ENCODE measurements at places on chromosomes 11 and 22.
A peak's percentile ranks its signal among the peaks of the same experiment; 100 is the strongest.

GRCh38 chr11:128685402-128686020 is 8.4 kb upstream of the FLI1 start:
- no peak for DNase-seq

DNA sequence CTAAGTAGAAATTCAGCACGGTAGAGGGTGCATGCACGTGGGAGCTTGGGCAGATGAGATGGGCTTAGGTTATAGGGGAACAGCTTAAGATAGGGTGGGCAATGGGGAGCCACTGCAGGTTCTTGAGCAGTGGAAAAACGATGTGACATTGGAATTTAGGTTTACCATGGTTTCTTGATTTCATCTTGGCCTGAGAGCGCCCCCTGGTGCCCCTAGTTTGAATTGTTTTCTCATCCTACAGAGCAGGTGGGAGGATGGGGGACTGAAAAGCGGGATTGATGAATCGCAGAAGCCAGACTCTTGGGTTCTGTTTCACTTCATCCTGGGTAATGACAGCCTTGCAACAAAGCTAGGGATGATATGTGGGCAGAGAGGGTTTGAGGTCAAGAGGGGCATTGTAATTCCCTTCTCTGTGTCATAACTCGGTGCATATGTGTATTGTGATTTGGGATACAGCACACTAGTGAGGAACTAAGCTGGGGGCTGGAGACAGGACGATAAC is 6.7 kb upstream of the MCAM start:
- DNase-seq = no peak

- DNase-seq = no peak
Observed at GRCh38 chr11:78197816-78198215, 9.1 kb downstream of the USP35 start.

DNA sequence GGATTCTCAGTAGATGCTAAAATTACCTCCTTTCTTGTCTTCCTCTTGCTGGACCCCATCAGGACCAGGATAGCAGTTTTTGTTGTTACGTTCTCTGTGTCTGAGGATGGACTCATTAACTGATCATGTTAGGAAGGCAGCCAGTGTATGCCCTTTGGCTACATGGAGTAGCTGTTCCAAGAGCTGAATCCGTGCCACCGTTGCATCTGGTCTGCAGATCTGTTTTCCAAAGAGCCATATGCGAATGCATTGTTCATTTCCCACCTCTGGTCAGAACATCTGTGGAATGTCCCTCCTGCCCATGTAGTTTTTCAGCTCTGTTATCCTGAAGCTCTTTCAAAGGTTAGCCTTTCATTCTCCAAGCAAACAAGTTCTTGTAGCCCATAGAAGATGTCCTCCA is 188.4 kb downstream of the SPON1 start:
- DNase-seq = no peak

- DNase-seq = no peak
Observed at GRCh38 chr11:19970944-19971343, 189.3 kb downstream of the DBX1 start.

- DNase-seq = no peak
Observed at GRCh38 chr11:91591021-91591420, 633.6 kb upstream of the FAT3 start.

DNA sequence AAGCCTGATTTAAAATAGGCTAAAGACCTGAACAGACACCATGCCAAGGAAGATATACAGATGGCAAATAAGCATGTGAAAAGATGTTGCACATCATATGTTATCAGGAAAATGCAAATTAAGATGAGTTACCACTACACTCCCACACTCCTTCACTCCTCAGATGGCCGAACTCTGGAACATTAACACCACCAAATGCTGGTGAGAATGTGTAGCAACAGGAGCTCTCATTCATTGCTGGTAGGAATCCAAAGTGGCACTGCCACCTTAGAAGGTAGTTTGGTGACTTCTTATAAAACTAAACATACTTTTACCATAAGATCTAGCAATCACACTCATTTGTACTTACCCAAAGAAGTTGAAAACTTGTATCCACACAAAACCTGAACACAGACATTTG is 2047.3 kb downstream of the LRRC4C start:
- DNase-seq = no peak

DNA sequence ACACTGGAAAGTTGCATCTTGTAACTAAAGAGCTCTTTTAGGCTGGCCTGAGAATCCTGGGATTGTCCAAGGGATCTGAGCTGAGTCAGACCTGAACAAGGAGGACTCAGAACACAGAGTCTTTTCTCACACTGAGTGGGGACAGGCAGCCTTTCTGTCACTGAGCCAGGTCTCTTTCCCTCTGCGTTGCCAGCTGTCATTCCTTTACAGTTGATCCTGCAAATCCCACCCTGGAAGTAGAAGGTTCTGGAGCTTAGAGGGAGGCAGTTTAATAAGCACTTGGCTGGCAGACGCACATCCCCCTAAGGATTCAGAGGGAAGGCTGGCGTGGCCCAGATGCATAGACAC is 76.3 kb upstream of the SUSD2 start:
- DNase-seq = peak; percentile 26

DNA sequence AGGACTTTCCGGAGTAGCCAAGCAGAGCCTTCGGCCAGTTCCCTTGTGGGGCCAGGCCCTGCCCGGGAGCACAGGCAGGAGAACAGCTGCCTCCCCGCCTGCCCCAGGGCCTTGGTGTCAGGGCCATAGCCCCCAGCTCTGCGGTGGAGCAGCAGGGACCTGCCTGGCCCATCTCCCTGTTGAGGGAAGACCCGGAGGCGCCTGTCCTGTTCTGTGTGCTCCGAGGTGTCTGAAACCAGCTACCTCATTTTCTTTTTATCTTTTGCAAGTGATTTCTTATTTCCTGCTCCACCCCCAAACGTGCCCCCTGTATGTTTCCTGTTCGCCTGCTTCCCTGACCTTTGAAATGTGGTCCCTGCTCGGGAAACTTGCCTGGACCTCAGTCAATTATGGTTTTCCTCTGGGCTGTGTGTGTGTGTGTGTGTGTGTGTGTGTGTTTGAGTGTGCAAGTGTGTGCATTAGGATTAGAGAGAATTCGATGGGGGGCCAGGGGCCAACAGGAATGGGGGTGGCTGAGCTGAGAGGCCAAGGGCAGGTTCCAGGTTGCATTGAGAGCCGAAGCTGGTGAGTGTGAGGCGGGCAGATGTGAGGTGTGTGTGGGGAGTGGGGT is 19.1 kb downstream of the LRP5 start:
- no peak for DNase-seq

DNA sequence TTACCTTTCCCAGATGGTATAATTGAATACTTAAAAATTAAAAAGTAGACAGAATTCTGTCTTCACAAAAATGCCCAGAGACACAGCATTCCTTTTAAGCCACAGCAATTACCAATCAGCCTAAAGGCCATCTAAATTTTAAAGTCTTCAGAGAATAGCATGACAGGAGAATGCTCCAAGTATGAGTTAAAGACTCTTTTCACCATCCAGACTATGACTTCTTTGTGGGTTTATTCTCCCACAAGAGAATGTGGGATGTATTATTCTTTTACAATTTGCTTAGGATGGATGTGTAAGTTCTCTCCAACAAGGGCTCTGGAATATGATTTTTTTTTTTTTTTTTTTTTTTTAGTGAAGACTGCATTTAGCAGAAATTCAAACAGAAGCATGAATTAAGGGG is 249.9 kb downstream of the TTC28 start:
- no peak for DNase-seq

Data from retinal pigment epithelial cell (primary cell).